HCEC 1CT (cell line): ENCODE measurements at places on chromosomes 11 and 22.

GRCh38 chr11:130816546-130817329 is 99.5 kb downstream of the SNX19 start:
- no peak for DNase-seq

GRCh38 chr11:87263979-87264378 is 226.2 kb downstream of the TMEM135 start:
- DNase-seq = peak; percentile 27

DNA sequence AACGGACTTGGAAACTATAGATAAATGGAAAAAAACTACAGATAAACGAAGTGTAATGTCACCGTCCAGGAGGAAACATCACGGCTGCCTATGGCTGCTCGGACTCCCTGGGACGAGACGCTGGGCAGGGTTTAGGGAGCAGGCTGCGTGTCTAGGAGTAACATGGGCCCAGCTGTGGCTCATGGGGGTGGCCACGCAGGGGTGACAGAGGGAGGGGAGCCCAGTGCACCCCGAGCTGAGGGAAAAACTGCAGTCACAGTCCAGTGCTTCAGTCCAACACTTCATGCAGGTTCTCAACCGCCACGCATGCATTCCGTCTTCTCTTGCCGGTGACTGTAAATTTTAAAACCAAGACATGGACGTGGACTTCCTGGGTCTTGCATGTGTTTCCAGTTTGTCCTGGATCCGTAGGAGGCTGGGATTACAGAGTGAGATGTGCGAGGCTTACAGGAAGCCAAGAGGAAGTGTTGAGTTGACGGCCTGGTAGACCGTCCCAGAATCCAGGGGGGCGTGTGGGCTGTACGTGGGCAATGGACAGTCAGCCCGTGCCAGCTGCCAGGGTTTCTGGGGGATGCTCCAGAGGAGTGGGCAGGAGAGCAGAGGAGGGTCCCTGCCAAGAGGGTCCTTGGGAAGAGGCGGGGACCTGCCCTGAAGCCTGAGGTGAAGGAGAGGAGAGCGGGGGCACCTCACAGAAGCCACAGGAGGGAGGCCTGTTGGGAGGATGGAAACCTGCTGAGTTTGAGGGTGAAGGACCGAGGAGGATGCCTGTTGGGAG is 691.4 kb downstream of the BRD1 start:
- no peak for DNase-seq

GRCh38 chr11:126992804-126993111 is 7.8 kb downstream of the KIRREL3 start:
- DNase-seq = peak; percentile 69

- no peak for DNase-seq
Measured at GRCh38 chr11:1227551-1228100, 4.8 kb downstream of the MUC5B start.

DNA sequence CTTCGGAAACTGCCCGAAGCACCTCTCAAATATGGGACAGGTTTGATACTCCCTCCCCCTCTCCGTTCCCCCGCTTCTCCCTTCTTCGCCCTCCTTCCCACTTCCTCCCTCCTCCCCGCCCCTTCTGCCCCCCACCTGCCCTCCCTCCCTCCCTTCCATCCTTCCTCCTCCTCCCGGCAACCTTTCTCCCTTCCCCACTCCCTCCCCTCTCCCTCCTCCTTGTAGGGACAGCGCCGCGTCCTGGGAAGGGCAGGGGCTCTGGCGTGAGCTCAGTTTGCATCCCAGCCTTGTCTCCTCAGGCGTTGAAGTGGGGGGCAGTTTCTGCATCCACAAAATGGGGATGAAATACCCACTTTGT is 6.1 kb upstream of the NFAM1 start:
- DNase-seq = no peak

DNA sequence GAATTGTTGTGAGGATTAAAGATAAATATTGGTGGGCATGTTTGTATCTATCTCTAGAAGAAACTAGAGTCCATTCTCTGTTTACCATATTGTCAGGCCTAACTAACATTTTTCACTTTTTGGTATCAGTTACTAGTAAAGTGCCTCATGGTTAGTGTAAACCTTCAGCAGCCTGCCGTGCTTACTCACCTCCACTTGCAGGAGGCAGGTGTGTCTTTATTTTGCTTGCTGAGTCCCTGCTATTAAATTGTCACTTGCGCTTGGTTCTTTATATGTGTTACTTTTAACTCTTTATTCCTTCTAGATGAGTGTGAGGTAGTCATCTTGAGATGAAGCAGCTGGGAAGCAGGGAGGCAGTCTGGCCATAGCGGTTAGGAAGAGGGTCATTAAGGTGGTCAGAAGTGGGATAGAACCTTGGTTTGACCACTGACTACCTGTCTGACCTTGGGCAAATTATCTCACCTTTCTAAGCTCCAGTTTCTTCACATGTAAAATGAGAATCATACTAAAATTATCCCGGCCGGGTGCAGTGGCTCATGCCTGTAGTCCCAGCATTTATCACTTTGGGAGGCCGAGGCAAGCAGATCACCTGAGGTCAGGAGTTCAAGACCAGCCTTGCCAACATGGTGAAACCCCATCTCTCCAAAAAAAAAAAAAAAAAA is 21.2 kb downstream of the PPP6R3 start:
- DNase-seq = no peak

- no peak for DNase-seq
Measured at GRCh38 chr22:27088026-27088425, 430.6 kb downstream of the MIAT start.

DNA sequence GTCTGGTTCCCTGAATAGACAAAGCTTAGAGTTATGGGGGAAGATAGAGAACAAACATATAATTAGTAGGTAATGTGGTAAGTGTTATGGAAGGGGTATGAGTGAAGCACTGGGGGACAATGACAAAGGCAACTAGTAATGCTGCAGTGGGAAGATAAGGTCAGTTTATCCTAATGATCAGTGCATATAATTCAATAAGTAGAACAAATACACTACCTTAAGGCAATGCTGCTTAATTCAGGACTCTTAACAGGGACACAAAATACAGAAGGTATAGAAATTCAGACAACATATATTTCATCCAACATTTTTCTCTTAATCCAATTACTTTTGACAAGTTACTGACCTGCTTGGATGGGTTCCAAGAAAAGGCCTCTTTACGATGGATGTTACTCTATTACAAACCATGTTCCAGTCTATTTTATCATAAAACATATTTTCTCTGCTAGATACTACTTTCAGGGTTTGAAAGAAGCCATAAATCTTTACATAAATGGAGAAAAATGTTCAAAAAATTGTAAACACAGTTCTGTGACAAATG is 1186.2 kb downstream of the LRRC4C start:
- no peak for DNase-seq

DNA sequence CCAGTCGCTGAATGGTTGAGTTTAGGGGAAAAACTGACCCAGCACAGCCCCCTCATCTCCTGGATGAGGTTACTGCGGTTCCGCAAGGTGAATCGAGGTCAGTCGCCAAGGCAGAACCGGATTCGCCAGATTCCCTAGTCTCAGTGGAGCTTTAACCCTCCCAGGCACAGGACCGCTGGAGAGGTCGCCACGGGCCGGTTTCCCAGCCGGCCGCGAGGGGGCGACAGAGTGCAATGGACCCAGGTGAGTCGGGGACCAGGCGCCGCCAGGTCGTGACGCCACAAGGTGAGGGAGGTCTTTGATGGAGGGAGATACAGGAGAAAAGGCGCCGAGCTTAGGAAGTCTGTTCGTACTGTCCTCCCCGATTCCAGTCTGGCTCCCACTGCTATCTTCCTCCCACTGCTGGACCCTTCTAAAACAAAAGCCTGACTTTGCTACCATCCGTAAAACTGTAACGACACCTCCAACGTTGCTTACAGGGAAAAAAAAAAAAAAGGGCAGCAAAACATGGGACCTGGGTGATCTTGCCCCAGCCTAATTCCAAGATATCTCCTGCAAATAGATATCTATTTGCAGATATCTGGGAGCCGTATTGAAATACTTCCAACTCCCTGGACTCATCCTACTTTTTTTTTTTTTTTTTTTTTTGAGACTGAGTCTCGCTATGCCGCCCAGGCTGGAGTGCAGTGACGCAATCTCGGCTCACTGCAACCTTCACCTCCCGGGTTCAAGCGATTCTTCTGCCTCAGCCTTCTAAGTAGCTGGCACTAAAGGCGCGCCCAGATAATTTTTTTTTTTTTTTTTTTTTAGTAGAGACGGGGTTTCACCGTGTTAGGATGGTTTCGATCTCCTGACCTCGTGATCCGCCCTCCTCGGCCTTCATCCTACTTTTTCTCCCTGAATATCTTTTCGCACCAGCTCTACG is 1.4 kb upstream of the GGA1 start:
- DNase-seq = peak; percentile 48

- no peak for DNase-seq
Measured at GRCh38 chr11:123410218-123410549, 19.9 kb upstream of the GRAMD1B start.

DNA sequence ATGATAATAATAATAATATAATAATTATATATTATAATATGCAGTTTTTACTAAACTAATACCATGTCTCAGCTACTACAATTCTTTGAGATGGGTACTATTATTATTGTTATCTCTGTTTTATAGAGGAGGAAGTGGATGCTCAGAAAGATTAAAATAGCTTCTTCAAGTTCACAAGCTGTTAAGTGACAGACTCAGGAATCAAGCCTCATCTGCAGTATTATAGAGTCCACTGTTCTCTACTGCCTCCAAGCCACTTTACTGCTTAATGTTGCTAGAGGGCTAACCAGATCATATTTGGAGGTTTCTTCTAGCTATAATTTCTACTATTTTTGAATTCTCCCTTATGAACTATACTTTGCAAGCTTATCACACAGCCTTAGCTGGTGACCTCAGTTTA is 62.7 kb downstream of the CSTPP1 start:
- DNase-seq = no peak

DNA sequence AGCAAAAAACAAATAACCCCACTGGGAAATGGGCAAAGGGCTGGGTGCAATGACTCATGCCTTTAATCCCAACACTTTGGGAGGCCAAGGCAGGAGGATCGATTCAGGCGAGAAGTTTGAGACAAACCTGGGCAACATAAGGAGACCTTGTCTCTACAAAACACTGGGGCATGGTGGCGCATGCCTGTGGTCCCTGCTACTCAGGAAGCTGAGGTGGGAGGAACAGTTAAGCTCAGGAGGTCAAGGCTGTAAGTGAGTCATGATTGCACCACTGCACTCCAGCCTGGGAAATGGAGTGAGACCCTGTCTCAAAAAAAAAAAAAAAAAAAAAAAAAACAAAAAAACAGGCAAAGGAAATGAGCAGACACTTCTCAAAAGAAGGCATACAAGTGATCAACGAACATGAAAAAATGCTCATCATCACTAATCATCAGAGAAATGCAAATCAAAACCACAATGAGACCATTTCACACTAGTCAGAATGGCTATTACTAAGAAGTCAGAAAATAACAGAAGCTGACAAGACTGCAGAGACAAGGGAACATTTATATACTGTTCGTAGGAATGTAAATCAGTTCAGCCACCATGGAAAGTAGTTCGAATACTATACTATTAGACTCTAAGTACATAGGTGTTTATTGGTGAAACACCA is 48.2 kb upstream of the SMCO4 start:
- peak; percentile 83 for DNase-seq

- DNase-seq = peak; percentile 64
Measured at GRCh38 chr11:106468086-106468485, 390.6 kb downstream of the AASDHPPT start.

DNA sequence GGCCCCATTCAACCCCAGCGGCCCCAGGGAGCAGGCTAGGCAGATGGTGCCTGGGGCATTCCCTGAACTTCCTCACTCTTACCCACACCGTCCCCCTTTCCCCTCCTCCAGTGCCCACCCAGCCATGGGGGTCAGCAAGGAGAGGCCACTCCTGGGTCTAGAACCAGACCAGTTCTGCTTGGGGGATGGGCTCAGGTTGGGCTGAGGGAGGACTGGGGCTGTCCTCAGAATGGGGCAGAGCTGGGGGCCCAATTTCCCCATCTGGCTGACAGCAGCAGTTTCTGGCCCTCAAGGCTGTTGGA is 12.4 kb downstream of the SCYL1 start:
- no peak for DNase-seq

DNA sequence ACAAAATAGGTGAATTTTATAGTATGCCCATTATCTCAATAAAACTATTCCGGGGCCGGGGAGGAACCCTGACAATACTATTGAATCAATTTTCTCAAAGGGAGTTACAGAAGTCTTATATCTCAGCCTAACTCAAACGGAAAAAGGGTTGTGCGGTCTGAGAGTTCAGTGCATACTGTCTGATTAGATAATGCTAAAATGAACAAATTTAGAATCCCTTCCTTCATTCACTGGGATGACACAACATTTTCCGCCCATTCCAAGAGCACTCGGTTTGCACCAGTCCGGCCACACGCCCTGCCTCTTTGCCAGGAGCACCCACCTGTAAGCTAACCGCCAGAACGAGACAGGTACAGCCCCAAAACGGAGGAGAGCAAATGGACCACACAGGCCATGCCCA is 50.0 kb upstream of the NFRKB start:
- DNase-seq = no peak

DNA sequence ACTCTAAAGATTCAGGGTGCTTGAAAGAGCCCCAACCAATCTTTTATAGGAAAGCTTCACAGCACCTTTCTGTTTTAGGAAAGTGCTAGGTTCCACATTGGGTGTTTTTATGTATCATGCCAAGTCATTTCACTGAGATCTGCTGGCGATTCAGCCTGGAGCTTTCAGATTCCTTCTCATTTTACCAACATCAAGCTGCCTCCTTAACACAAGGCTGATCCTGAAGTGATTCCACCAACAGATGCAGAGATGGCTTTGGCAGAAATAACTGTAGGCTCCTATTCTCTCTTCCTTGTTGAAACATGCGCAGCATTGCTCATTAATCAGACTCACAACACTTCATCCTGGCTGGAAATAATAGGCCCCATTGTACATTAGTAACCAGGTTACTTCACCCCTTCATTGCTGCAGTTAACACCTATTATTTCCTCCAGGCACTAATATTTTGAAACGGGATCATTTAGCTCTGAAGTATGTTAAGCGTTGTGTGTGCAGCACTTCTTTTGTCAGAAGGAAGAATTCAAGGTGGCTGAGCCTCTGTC is 89.0 kb downstream of the OPCML start:
- DNase-seq = no peak

- no peak for DNase-seq
Measured at GRCh38 chr22:48576333-48577013, 1251.2 kb downstream of the BRD1 start.

DNA sequence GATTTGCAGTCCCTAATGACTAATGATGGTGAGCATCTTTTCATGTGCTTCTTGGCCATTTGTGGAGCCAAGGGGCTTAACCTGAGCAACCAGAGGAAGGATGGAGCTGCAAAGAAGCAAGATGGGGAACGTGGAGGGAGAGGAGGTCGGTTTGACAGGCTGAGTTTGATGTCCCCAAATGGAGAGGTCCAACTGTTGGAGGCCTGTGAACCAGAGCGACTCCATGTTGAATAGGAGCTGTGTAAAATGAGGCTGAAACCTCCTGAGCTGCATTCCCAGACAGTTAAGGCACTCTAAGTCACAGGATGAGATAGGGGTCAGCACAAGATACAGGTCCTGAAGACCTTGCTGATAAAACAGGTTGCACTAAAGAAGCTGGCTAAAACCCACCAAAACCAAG is 54.5 kb downstream of the RPS6KA4 start:
- no peak for DNase-seq
